ENCODE measurements at places on chromosomes 7 and 10.

DNA sequence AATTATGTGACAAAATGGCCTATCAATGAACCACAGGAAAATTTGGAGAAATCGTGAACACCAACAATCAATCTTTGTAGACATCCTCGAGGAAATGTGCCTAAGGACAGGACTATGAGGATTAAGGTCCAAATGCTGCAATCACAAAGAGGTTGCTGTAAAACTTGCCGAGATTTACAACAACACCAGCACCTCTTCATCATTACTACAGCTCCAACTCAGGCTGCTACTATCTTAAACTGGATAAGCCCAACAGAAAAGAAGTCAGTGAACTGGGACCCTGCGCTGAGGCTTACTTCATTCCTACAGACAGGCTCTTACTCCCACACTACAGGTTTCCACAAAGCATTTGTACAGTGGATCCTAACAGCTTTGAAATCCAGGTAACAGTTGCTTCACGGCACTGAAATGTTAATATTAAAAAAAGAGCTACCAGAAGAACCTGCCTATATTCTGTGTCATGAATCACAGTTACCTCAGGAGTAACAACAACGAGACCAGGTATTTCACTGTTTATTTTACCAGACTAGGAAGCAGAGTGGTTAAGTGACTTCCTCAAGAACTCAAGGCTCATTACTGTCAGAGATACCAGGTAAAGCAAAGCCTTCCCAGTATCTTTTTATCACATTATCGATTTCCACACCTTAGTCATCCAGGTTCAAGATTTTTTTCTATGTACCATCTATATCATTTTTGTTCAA lies 23.9 kb downstream of the CACUL1 start:
- DNase-seq, result no peak

DNA sequence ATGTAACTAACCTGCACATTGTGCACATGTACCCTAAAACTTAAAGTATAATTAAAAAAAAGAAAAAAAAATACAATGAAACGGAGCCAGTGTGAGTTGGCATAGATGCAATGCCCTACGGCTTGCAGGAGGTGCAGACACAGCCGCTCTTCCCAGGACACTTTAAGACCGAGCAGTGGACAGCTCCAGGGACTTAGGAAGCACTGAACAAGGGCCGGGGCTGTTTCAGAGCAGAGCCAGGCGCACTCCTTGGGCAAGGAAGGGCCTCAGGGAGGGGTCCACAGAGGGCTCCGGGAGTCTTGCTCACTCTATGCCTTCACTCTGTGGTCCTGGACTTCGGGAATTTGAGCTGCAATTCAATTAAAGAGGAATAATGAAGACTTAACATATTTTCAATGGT lies 355.3 kb downstream of the TCERG1L start:
- DNase-seq, result no peak

DNA sequence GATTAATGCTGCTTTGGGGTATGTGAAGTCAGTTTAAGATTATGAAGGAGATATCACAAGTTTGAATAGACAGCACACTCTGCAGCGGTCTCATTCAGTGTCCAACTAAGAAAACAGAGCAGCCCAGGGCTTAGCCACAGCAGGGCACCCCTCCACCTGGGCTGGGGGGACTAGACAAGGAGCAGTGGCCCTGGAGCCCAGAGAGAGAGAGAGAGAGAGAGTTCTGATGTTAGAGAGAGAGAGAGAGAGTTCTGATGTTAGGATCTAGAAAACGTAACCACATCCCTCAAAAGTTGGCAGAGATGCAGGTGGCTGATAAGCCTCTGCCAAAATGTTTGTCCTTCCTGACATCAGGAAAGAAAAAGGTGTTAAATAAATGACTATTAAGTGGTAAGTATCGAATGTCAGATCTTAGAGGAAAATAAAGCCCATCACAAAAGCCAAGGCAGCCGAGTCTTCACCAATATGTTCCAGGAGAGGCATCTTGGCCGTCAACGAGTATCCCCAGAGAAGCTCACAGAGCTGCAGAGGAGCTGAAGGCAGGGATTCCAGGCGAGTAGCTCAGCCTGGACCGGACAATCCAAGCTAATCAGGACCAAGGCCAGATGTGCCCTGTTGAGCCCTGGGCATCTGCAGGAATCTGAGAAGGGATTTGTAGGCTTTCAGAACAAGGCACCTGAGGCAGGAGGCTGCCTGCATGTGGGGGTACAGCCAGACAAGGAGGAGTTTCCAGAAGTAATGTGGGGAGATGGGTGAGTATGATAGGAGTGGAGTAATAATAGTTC lies 150.1 kb upstream of the TCF7L2 start:
- no peak for DNase-seq

DNA sequence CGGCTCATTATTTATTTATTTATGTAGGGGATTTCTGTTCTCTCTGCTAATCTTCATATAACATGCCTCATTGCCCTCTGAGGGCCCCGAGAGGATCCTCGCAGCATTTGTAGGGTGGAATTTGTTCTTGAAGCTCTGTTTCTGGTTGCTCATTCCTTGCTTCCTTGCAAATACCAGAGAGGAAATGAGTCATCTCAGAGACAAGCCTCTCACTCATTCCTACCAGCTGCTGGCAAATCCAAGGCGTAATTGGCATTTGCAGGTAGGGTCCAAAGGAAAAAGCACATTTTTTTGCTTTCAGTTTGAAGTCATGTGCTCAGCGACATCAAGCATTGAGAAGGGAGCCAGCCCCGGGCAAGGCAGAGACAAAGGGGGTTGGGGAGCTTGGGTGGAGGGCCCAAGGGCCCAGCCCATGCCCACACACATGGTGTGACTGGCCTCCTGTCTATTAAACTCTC lies 501.6 kb downstream of the GALNT17 start:
- no peak for DNase-seq

DNA sequence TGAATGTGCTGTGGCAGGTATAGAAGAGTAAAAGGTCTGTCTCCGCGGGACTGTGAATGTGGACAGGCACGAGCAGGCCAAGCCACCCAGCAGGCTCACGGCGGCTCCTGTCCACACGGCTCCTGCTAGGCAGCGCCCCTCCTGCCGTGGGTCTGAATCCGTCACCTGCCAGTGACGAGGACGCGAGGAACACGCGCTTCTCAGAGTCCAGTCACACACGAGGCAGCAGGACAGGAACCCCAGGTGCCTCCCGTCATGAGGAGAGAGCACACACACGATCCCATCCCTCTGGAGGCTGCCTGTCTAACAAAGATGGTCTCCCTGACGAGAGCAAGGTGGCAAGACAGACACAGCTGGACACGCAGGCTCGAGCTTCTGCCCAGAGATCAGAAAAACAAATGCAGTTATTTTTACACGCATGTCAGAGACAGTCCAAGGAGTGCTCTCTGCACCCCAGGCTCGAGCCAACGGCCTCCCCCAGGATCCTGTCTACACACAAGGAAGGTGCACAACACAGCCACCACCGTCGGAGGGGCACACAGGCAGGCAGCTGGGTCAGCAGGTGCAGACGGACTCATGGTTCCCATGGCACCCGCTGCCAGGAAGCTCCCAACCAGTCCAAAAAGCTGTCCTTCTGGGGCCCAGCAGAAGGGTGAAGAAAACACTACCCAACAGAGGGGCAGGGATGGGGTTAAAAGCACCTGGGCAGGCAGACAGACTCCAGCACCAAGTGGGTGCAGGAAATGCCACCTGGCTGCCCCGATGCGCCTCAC lies 103.2 kb downstream of the MAD1L1 start:
- DNase-seq, result no peak

DNA sequence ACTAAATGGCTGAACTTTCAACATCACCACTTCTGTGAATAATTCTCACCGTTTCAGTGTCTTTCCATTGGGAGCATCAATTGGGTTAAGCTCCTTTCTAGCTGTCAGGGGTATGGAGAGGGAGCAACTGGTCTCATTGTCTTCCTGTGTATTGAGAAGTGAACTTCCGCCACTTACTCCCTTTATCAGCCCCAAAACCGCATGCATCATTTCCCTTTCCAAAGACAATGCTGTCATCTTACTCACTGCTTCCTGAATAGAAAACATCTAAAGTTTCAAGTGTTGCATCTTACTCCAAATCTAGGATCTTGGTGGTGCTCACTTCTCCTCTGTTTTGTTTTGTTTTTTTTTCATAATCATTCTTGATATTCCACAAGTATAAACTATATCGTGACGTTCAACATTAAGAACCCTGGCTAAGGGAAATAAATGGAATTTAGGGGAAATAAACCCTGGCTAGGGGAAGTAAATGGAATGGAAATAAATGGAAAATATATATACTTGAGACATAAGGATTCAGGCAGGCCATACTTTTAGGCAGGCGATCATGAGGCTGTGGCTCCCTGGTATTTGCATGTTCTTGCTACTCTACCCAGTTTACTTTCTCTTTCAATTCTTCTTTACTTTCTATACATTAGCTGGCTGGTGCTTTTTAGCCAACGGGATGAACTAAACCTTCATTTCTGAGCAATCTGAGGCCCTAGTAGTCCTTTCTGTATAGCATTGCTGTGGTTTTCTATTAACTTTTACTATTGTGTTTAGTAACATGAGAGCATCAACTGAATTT lies 371.9 kb downstream of the BMPER start:
- no peak for DNase-seq

GRCh38 chr10:84542522-84543490 lies 214.4 kb downstream of the CCSER2 start:
- DNase-seq, result no peak

DNA sequence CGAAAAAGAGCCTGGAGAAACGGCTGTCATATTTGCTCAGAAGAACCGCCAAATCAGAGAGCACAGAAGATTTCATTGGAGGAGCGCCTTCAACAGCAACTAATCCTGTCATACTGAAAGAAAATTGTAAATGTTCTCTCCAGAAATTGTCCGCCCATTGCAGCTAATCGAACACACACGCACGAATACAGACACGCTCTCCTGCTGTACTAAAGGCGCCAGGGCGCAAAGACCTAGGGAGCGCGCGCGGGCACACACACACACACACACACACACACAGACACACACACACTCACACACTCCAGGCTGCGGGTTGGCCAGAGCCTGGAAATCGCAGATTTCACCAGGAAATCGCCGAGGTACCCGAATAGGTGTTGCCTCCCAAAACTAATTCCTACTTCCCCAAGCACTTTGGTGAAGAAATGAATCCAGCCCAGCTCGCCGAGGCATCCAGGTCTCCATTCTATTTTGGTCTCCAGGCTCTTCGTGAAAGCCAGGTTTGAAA lies at the start of gene CHRM2:
TSS of gene CHRM2 (plus strand) at position 157 of the 505 bp plus-strand sequence. CDS start 146,214 bp downstream, outside the sequence.
- DNase-seq, result no peak

DNA sequence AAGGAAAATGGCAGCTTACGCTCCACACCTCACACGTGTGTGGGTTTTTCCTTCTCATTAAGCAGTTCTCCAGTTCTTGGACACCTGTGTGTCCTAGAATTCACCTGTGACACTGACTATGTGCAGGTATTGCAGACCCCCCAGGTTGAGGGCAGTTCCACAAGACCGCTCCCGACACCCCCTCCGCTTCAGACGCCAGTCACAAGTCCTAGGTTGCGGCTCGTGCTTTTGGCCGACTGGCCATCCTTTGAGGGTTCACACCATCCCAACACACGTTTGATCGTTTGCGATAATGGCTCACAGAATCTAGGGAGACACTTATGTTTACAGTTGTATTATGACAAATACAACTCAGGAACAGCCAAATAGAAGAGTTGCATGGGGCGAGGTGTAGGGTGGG lies 44.5 kb downstream of the CAMK1D start:
- DNase-seq, result no peak

- DNase-seq, result no peak
Observed at GRCh38 chr7:140909476-140910161, 15.1 kb downstream of the BRAF start.

GRCh38 chr7:151339651-151340382 lies 1.8 kb upstream of the NUB1 start:
- no peak for DNase-seq

Measured in activated T-cell treated with anti-CD3 and anti-CD28 coated beads, Interleukin-2, amount 50 U/mL, for 1 hour (primary cell).